Liver (tissue), 10 donors: ENCODE measurements at places on chromosomes 1 and 21.
A peak's percentile ranks its signal among the peaks of the same experiment; 100 is the strongest.

DNA sequence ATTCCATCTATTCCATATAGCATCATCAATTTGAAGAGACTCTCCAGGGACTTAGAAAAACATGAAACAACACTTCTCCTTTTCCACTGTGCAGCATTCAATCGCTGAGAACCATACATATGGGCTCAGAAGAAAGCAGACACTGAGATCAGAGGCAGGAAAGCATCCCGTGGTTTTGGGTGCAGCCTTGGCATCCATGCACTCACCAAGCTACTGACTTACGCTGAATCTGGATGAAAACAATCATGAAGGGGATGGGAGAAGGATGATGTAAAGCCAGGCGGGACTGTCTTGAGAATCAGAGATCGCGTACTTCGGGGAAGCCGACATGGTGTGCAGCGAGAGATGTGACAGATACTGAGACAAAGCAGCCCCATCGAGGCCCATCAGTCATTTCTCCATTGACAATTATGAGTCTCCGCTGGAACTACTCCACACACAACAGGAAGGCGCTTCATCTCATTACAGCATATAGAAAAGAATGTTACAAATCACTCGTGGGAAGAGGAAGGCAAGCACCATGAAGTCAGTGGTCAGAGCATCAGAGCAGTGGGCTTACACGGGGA is 2.3 kb upstream of the TIAM1 start:
- no peaks in the 10 kb centered on the region for H3K36me3 ChIP-seq
- H3K27ac ChIP-seq: no peak overlapping the region
- H3K27me3 ChIP-seq: no peaks in the 10 kb centered on the region
- H3K4me1 ChIP-seq: peaks cover 17% of the 10 kb centered on the region

DNA sequence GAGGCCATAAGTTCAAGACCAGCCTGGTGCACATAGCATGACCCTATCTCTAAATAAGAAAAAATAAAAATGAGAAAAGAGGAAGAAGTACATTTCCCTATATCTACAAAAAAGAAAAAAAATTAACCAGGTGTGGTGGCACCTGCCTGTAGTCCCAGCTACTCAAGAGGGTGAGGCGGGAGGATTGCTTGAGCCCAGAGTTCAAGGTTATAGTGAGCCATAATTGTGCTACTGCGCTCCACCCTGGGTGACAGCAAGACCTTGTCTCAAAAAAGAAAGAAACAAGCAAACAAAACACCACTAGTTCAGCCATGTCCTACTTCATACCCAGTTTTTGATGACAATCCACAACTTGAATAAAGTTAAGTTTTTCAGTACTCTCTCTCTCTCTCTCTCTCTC is 30.7 kb upstream of the TDRD10 start:
- H3K27ac ChIP-seq: no peak overlapping the region
- DNase-seq: no peak
- peaks cover 11% of the 10 kb centered on the region for H3K4me1 ChIP-seq
- H3K4me3 ChIP-seq: no peak overlapping the region
- peaks cover 11% of the 10 kb centered on the region for H3K36me3 ChIP-seq

DNA sequence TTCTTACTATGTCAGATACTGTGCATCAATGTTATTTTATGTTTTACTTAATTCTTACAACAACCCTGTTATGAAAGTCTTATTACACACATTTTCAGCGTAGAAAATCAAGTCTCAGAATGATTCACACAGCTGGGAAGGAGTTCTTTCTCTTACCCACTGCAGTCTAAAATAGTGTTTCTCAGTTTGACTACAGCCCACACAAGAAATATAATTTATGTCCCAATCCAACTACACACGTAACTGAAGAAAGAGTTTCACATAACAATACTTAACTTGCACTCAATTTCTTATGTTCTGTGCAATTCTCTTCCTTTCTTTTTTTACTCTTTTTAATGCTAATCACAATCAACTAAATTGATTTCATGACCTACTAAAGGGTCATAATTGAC is 252.8 kb upstream of the ADGRL2 start:
- H3K4me1 ChIP-seq: no peaks in the 10 kb centered on the region
- no peaks in the 10 kb centered on the region for H3K36me3 ChIP-seq
- no peak overlapping the region for H3K4me3 ChIP-seq
- H3K27ac ChIP-seq: no peak overlapping the region
- DNase-seq: no peak
- no peaks in the 10 kb centered on the region for H3K27me3 ChIP-seq

DNA sequence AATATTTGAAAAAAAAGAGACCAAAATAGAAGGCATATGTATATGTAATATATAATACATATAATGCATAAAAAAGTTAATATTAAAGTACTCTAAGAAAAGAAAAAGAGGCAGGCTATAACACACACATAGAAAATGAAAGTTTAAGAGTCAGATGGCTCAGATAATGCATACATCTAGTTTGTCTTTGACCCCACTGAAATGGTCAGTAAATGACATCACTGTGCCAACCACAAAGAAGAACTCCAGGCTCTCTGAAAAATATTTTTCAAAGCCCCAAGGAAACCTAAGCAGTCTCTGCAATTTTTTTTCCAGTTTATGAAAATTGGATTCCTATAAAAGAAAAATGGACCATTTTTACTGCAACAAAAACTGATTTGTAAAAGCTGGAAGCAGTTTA is 55.4 kb upstream of the SCYL3 start:
- H3K27ac ChIP-seq: no peak overlapping the region
- no peak overlapping the region for H3K4me3 ChIP-seq
- no peak for DNase-seq
- no peaks in the 10 kb centered on the region for H3K36me3 ChIP-seq
- no peaks in the 10 kb centered on the region for H3K27me3 ChIP-seq

DNA sequence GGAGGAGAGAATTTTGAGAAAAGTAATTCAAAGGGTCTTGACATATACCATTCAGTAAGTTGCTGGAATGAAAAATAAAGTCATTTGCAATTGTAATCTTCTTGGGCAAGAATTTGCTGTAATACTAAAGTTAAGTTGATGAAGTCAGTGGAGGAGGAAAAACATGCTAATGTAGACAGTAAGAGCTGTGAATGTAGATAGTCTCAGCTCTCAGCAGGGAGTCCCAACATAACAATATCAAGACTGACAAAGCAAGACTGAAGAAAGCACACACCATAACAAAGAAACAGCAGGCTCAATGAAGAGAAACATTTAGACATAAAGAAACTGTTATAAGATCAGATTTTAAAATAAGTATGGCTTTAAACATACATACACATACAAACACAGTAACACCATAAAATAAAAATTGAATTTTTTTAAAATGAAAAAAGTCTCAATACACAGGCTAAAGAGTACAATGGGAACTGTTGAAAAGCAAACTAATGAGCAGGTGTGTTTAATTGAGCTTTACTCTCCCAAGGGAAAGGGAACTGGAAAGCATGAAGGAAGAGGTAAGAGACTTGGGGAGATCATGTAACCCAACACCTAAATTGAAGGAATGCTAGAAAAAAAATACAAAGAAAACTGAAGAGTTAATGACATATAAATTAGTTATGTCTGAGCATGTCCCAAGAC is 336.3 kb upstream of the NCAM2 start:
- no peak overlapping the region for H3K4me3 ChIP-seq
- peaks cover 3% of the 10 kb centered on the region for H3K27me3 ChIP-seq
- no peak overlapping the region for H3K27ac ChIP-seq
- DNase-seq: no peak

GRCh38 chr1:12168451-12169160 is 1.8 kb downstream of the TNFRSF1B start:
- DNase-seq: no peak
- H3K27ac ChIP-seq: peak overlapping the region; percentile 96
- peaks cover 46% of the 10 kb centered on the region for H3K4me1 ChIP-seq
- H3K4me3 ChIP-seq: no peak overlapping the region
- no peaks in the 10 kb centered on the region for H3K27me3 ChIP-seq

DNA sequence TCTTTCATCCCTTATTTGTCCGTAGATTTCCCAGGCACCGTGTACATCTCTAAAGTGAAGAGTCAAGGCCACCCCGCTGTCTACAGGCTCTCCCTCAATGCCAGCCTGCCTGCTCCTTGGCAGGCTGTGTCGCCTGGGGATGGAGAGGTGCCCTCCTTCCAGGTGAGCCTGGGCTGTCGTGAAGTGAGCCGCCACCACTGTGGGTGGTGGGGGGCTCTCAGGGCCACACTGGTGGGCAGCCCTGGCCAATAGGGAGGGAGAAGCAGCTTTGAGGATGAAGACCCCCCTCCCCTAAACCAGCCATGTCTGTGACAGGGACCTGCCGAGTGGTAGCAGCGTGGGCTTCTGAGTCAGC is 46.2 kb downstream of the DISP3 start:
- H3K4me3 ChIP-seq: no peak overlapping the region
- H3K27me3 ChIP-seq: no peaks in the 10 kb centered on the region
- H3K36me3 ChIP-seq: no peaks in the 10 kb centered on the region
- no peaks in the 10 kb centered on the region for H3K4me1 ChIP-seq
- H3K27ac ChIP-seq: no peak overlapping the region
- DNase-seq: no peak

DNA sequence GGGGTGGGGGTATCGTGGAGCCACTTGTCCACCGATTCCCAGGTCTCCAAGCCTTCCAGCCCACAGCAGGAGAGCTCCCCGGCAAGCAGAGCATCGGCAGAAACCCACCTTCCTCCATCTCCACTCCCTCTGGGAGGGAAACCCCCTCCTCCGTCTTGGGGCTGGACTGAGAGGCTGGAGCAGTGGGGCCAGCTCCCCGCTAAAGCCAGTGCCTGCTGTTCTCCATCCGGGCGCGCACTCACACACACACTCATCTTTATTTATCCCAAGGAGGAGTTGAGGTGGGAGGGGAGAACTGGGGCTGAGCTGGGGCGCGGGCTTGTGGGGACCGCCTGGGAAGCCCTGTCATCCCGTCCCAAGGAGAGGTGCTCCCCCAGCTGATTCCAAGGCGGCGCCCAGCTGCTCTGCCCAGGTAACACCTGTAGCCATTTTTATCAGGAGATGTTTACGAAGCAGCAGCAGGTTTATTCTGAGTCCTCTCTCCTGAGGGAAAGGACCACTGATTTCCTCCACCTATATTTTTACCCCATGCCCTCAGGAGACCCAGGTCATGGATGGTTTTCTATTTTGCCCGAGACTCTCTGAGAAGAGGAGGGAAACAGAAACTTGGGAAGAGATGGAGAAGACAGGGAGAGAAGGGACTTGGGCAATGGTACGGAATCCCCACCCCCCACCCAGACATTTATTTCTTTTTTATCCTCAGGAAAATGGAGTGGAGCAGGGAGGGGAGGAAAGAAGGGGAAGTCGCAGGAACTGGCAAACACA is 2.1 kb downstream of the KCNN3 start:
- H3K27me3 ChIP-seq: peaks cover 5% of the 10 kb centered on the region
- H3K4me3 ChIP-seq: no peak overlapping the region
- no peak overlapping the region for H3K27ac ChIP-seq
- no peaks in the 10 kb centered on the region for H3K36me3 ChIP-seq
- H3K4me1 ChIP-seq: no peaks in the 10 kb centered on the region

- no peak overlapping the region for H3K4me3 ChIP-seq
- no peaks in the 10 kb centered on the region for H3K27me3 ChIP-seq
- no peak overlapping the region for H3K27ac ChIP-seq
- H3K4me1 ChIP-seq: no peaks in the 10 kb centered on the region
- DNase-seq: no peak
These were observed 43.9 kb upstream of the COL6A2 start for GRCh38 chr21:46054031-46054430.

DNA sequence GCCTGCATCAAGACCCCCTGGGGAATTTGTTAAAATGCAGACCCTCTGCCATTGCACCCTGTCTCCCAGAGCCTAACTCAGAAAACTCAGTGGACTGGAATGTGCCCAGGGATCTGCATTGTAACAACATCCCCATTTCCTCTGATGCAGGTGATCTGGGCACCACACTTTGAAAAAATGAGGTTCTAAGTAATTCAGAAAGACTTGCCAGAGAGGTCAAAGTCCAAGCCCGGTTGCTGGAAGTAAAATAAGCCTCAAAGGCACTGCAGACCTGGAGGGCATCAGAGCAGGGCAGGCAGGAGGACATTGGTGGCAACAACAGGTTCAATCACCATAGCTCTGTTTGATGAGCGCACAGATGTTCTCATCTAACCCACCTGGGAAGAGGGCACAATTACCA is 90.7 kb downstream of the SYT2 start:
- H3K4me1 ChIP-seq: no peaks in the 10 kb centered on the region
- H3K4me3 ChIP-seq: no peak overlapping the region
- H3K27ac ChIP-seq: no peak overlapping the region

GRCh38 chr1:92839442-92839841 is 7.6 kb downstream of the RPL5 start:
- no peak overlapping the region for H3K4me3 ChIP-seq
- H3K27me3 ChIP-seq: no peaks in the 10 kb centered on the region
- peaks cover 82% of the 10 kb centered on the region for H3K36me3 ChIP-seq
- H3K4me1 ChIP-seq: peaks cover 3% of the 10 kb centered on the region
- DNase-seq: no peak

DNA sequence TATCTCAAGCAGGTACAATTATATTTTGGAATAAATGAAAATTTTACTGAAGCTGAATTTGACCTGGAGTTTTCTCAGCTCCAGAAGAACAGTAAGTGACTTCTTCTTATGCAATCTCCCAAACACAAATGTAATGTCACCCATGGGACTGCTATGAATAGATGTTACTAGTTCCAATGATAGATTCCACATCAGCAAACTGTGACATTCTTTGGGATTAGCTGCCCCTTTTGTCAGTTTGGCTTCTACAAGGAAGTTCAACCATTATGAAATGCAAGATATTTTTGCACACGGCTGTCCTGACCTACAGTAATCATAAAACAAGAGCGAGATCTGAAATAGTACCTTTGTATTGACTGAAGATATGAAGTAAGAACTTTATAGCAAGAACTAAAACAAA is 27.8 kb upstream of the TSNAX start:
- no peak for DNase-seq
- no peaks in the 10 kb centered on the region for H3K36me3 ChIP-seq
- H3K27me3 ChIP-seq: no peaks in the 10 kb centered on the region
- H3K4me3 ChIP-seq: no peak overlapping the region
- no peak overlapping the region for H3K27ac ChIP-seq

GRCh38 chr1:26053718-26054560 is 8.0 kb upstream of the SLC30A2 start:
- H3K4me3 ChIP-seq: no peak overlapping the region
- no peaks in the 10 kb centered on the region for H3K27me3 ChIP-seq

DNA sequence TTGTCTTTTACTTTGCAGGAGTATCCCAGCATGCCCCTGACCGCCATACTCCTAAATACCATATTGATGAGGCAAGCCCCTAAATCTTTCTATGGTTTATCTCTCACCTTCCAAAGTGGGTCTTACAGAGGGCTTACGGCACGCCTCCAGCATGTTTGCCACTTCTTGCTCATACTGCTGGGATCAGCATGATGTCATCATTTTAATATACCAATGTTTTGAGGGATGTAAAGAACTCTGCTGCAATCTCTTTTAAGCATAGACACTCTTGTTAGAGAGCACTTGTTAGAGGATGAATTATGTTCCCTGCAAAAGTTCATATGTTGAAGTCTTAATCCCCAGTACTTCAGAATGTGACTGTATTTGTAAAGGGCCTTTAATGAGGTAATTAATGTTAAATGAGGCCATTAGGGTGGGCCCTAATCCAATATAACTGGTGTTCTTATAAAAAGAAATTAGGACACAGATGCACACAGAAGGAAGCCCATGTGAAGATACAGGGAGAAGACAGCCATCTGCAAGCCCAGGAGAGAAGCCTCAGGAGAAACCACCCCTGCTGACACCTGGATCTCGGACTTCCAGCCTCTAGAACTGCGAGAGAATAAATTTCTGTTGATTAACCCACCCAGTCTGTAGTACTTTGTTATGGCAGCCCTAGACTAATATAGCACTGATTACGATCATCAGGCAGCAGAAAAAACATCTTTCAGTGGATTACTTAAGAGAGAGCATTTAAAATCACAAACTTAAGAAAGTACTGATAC is 16.4 kb upstream of the ABCB10 start:
- no peaks in the 10 kb centered on the region for H3K27me3 ChIP-seq
- no peaks in the 10 kb centered on the region for H3K36me3 ChIP-seq
- H3K27ac ChIP-seq: no peak overlapping the region
- H3K4me3 ChIP-seq: no peak overlapping the region
- no peaks in the 10 kb centered on the region for H3K4me1 ChIP-seq
